ENCODE measurements at places on chromosomes 4 and X.

DNA sequence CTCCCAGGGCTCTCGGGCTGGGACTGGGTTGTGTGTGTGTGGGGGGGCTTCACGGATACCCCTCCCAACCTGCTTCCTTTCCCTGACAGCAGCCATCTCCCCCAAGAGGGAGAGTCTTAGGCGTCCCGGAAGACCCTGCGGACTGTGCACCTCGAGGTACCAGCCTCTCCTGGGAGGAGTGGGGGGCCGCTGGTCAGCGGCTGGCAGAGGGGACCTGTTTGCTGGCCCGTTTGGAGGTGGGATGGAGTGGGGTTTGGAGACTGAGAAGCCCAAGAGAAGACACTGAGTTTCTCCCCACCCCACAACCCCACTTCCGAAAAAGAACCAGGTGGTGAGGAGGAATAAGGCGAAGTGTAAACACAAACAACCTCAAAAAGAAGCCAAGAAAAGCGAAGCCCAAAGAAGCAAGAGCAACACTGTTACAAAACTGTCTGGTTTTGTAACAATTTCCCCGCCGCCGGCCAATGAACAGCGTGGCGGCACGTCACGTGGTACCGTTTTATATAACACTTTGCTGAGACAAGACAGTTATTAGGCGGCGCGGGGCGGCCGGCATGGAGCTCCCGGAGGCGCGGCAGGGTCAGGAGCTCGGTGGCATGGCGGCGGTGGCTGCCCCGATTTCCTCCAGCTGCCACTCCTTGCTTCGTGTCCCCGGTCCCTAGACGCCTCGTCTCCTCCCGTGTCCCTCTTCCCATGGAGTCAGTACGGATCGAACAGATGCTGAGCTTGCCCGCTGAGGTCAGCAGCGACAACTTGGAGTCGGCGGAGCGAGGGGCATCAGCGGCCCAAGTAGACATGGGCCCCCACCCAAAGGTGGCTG is at the start of gene LONRF3:
LONRF3 (plus strand) TSS at position 531 of the 820 bp plus-strand sequence; CDS start at position 694, 163 bp downstream.
- peak; percentile 32 for DNase-seq

GRCh38 chr4:146450524-146450923 is 71.2 kb downstream of the SLC10A7 start:
- DNase-seq: peak; percentile 48

- no peak for DNase-seq
Observed at GRCh38 chr4:183765251-183765911, 106.3 kb downstream of the TRAPPC11 start.

DNA sequence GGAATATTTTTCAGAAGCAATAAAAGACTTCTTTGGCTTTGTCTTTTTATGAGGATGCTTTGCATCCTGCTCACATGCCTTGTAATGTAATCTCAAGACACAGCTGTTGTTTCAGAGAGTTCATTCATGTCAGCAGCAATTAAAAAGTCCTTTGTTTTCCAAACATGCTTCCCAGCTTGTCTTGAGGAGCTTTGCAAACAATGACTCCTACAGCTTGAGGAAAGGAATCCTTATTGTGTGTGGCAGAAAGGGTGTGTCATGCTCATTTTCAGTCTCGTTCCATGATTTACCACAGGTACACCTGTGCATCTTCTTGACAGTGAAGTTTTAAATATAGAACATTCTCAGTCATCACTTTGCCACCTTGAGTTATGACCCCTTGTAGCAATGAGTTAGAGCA is 139.2 kb upstream of the AADAT start:
- DNase-seq: no peak

GRCh38 chrX:50000937-50001542 is 78.6 kb downstream of the CLCN5 start:
- no peak for DNase-seq

DNA sequence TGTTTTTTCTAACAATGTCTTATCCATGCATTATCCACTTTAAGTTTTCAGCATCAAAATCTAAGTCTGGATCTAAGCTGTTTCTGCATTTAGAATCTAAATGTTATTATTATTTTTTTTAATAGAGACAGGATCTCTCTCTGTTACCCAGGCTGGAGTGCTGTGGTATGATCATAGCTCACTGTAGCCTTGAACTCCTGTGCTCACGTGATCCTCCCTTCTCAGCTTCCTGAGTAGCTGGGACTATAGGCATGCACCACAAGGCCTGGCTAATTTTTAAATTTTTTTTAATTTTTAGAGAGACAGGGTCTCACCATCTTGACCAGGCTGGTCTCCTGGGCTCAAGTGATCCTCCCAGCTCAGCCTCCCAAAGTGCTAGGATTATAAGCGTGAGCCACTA is 52.7 kb downstream of the WDR19 start:
- no peak for DNase-seq

DNA sequence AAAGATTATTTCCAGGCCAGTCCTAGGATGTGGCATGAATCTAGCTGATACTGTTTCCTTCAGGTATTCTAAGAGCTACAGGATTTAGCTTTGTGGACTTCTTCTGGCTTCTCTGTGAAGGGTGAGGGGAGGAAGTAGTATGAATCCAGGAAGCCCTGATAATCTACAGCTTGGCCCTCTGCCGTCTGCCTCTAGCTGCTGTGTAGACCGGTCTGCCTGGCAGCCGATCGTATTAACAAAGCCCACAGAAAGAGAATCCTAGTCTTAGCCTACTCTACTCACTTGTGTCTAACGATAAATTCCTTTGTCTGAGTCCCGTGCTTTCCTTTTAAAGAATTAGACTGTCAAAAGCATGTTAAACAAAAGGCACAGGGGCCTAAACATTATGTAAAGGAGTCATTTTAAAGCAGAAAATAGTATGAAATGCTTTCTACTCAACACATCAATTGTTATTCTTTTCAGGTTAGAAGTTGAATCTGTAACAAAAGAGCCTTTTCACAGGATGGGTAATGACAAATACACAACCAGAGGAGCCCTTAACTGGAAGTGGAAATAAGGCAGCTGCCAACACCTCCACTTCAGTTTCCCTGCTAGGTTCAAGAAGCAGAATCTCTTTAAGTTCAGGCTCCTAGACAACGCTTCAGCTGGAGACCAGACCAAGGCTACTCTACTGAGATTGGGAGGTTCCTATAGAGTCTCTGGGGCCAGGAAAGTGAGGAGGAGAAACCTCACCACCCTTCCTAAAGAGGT is 48.9 kb upstream of the UCP1 start:
- DNase-seq: no peak

- DNase-seq: no peak
Observed at GRCh38 chr4:110799211-110799610, 176.3 kb upstream of the PITX2 start.
